Amniotic stem cell (primary cell): ENCODE measurements at places on chromosomes 5 and 9.

- DNase-seq, result no peak
These were observed 1048.6 kb upstream of the SEMA6A start for GRCh38 chr5:117623042-117623805.

- DNase-seq, result no peak
These were observed 207.2 kb downstream of the ENC1 start for GRCh38 chr5:74433255-74433895.

GRCh38 chr5:77102549-77102948, 15.5 kb upstream of the ZBED3 start:
- no peak for DNase-seq

DNA sequence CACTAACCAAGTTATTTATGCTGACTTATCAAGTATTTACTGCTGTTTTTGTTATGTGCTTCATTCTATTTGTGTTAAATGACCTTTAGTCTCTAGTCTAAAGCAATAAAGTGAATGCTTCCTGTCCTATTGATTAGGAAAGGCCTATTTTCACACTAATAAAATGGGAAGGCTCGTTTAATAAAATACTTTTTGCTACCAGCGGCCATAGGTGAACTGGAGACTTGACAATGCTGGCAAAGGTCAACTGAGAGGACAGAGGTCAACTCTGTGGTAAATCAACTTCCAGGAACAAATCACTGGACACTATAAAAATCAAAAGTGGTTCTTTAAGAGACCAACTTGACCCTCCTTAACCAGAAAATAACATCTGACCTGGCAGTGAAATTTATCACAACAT, 634.3 kb downstream of the ISL1 start:
- no peak for DNase-seq

DNA sequence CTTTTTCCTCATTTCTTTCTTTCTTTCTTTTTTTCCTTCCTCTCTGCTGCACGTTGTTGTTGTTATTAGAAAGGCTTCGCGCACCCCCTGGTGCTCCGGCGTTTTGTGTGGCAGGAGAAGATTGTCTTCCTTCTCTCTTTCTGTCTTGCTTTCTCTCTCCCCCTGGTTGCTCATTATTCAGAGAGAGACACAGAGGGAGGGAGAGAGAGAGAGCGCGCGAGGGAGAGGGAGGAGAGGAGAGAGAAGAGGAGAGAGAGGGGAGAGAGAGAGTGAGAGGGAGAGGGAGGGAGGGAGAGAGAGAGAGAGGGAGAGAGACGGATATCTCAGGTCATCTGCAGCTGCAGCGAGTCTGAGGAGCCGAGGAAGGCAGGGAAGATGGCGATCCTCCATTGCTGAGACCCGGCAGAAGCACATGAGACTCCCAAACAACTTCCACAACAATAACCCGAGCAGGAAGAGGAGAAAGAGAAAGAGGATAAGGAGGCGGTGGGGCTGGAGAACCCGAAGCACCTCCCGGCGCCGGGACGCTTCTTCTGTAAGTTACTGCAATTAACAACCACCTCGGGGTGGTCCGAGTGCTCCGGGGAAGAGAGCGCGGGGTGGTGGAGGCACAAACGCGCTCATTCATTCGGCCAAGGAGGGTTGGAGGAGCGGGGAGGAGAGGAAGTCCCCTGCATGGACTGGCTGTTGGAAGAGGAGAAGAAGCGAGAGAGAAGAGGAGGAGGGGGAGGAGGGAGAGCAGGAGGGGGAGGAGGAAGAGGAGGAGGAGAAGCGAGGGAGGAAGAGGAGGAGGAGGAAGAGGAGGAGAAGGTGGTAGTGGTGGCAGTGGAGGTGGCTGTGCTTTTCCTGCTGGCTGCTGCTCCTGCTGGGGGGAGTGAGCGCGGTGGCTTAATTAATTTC, at the start of gene ZNF462:
ZNF462 (plus strand) TSS at position 346 of the 900 bp plus-strand sequence. CDS start 60,218 bp downstream, outside the sequence.
- DNase-seq, result peak; percentile 51

DNA sequence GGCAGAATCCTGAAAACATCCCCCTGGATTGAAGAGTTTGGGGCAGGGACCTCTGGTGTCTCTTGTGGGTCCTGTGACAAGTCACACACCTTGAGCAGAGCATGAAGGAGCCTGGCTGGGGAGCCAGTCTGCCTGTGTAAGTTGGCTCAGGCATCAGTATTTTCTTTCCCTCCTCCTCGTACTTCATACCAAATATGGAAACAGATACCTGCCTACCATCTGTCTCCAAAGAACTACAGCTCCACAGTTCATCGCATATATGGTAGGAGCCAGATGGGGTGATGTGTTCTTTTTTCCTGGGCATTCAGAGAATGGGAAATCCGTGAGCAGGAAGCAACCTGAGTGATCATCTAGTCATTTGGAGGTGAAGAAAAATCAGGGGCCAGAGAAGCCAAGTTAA, 177.3 kb upstream of the RAD23B start:
- no peak for DNase-seq

DNA sequence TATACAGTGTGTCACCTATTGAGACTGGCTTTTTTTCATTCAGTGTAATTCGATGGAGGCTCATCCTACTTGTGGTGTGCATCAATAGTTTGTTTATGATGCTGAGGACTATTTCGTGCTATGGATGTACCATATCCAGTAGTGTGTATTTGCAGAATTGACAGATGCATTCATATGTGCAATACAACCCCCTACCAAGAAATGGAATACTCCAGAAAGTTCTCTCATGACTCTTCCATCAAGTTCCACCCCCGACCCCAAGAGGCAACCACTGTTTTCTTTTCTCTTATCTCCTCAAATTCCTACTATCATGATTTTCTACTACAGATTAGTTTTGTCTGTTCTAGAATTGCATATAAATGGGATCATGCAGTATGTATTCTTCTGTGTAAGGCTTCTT, 21.9 kb downstream of the FBXO10 start:
- DNase-seq, result no peak

DNA sequence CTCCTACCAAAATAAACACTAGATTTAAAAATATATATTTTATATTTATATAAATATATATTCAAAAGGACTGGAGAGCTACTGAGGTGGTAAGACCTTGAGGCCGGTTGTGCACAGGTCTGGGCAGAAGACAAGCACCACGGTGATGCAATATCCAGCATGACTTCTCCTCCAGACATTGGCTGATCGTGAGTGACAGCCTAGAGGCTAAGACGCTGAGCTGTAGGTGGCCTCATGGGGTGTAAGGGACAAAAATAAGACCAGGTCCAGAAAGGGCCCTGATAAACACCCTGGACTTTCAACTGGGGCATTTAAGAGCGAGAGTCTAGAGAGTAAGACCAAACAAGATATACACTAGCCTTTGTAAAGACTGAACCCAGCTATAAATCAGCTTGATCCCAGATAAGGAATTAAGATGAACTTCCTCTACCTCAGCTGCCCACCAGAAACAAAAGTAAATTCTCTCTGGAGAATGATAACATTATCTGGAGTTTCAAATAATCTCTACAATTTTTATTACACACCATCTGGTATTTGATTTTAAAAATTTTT, 14.2 kb upstream of the C5orf47 start:
- no peak for DNase-seq

DNA sequence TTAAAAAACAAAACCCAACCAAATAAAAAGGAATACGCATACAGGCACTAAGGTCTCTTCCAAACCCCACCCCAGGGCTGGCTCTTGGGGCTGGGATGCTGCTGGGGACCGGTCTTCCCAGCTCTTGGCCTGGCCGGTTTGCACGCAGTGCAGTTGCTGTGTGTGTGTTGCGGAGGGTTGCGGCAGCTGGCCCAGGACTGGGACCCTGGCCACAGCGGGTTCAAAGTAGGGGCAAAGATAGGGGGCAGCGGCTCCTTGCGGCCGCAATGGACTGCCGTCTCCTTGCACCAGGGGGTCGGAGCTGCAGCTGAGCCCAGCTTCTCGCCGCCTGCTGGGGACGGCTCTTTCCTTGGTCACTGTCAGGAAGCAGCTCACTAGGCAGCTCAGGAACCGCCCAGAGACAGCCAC, 5.0 kb downstream of the DMRT3 start:
- no peak for DNase-seq

- no peak for DNase-seq
These were observed 6.6 kb upstream of the ENC1 start for GRCh38 chr5:74647096-74647495.

- no peak for DNase-seq
These were observed 2.0 kb downstream of the ST8SIA4 start for GRCh38 chr5:100900796-100901781.

DNA sequence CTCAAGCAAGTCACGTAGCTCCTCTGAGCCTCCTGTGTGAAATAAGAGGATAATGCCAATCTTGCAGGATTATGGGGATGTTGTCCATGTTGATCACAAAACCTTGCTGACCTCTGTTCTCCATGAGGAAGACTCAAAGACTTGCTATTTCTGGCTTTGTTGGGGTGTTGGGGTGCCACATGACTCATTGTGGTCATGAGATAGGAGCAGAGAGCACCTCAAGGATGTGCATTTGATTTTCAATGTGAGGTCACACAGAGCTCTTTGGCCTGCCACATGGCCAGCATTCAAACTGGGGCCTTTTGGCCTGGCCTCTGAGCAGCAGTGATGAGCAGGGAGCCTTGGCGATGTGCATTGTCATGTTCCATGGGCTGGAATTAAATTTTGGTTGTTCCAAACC, 380.3 kb downstream of the GADD45G start:
- DNase-seq, result no peak

GRCh38 chr5:15752663-15753285, 252.8 kb downstream of the FBXL7 start:
- DNase-seq, result no peak

DNA sequence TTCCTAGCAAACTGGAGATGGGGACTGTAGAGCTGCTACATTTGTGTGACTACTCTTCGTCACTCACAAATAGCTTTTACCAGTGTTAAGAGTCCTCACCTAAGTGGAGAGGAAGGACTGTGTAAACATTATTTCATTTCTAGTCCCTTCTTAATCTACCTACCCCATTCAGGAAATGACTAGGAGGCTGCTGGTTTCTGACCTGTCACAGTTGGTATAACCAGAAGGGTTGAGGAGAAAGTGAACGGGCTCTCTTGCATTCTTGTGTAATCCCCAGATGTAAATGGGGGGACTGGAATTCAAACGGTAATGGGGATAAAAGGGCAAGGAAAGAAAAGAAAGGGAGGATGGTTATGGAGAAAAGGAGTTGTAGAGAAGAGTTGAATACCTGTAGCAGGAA, 35.4 kb upstream of the BNIP1 start:
- DNase-seq, result no peak

DNA sequence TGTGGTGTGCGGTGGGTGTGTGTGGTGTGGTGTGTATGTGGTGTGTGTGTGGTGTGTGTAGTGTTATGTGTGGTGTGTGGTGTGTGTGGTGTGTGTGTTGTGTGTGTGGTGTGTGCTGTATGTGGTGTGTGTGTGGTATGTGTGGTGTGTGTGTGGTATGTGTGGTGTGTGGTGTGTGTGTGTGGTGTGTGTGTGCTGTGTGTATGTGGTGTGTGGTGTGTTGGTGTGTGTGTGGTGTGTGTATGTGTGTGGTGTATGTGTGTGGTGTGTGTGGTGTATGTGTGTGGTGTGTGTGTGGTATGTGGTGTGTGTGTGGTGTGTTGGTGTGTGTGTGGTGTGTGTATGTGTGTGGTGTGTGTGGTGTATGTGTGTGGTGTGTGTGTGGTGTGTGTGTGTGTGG, 144.3 kb downstream of the HSD17B3 start:
- DNase-seq, result no peak

DNA sequence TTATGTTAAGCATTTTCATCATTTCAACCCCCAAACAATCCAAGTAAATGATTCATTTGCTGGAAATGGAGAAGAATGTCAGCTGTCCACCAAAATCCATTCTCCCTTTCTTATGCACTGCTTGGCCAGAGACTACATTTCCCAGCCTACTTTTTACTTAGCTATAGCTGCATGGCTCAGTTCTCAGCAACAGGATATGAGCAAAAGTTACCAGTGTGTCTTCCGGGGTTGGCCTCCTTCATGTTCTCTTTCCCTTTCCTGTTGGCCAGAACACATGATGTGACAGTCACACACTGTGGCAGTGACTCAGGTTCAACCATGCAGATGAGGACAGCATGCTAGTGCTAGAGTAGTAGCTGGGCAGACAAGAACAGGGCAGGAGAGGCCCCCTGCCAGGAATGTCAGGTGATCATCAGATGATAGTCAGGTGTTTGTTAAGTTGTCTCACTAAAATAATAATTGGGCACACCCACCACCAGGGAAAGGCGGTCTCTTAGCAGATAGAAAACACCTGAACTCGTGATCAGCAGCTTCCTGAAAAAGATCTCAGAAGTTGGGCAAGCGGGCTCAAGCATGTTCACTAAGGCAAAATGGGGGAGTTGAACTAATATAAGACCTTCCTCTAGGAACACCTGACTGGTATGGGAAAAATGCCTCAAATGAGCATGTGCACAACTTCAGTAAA, 12.2 kb downstream of the GPR150 start:
- DNase-seq, result no peak

DNA sequence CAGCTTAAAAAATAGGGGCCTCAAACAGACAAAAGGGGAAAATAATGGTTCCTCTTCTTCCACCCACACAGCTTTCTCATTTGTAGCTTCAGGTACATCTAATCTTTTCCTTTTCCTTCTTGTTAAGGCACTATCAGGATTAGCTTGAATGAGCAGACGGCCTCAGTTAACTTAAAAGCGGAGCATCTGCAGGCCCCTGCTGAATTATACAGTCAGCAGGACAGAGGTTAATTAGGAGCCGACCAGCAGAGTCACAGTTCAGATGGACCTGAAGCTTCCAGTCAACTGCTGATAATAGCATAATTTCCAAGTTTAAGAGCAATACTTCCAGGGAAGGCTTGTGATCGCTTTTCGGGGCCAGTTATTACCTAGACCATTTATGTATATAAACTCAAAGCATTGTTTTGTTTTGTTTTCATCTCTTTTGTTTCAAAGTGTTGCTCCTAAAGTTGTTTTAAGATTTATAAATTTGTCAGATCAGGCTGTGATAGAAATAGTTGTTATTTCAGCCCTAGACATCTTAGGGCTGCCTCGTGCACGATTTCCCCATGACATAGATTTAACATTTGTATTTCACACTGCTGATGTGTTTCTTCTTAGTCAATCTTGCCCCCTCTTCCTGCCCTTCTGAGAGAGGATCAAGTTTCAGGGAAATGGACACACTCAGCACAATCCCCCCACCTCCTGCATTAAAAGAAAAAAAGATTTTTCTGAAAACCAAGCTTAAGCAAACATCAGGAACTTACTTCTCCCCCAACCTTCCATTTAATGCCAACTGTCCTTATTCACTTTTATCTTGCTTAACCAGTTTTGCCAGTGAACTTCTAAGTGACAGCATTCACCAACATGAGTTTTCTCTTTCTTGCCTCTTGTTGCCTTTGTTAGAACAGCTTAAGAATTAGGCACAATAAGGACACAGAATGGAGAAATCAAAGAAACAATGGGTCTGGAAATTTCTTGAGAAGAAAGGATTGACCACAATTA, 449.8 kb downstream of the ARHGEF28 start:
- DNase-seq, result no peak

- peak; percentile 26 for DNase-seq
These were observed 21.0 kb upstream of the GSN start for GRCh38 chr9:121246821-121247561.

DNA sequence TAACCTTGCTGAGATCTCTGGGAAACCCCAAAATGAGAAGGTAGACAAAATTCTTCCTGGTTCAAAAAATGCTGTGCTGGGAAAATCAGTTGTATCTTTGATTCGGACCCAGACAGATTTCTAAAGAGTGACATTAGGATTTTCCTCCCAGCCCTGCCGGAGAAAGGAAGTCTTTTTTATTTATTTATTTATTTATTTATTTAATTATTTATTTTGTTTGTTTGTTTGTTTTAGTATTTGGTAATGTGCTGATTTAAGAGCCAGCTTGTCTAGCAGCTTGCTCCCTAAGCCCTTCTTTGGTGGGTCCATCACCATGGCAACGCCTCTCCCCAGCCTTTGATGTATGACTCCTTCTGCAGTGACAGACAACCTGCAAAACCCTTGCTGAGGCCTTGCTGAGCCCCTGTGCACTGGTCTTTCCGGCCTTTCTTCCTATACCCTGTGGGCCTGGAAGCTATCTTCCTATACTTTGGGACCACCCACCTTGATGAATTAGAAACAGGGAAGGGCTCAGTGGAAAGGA, 60.6 kb upstream of the AFAP1L1 start:
- no peak for DNase-seq
